WTC11 (cell line): ENCODE measurements at places on chromosomes 1 and 21. TPM values are rescaled to one million over a fixed set of nuclear protein-coding genes. Genes with fewer than 3 reads are reported as not detected.

The ZNF593OS gene
- not detected in 3 replicates for total RNA-seq

The MAP3K21 gene
- total RNA-seq, result 21.1 to 24.0 TPM (median 23.0 TPM) in 3 replicates

The RGS13 gene
- not detected in 3 replicates for total RNA-seq

The SLAMF6 gene
- total RNA-seq, result 0.18 TPM in 1 of 3 replicates, not detected in the others

The AVPR1B gene
- 0.30 to 0.68 TPM (median 0.46 TPM) in 3 replicates for total RNA-seq

The OR2AJ1 gene
- total RNA-seq, result not detected in 3 replicates

The AADACL4 gene
- total RNA-seq, result 0.11 TPM in 1 of 3 replicates, not detected in the others

The TNFSF4 gene
- total RNA-seq, result 0.48 to 0.81 TPM (median 0.78 TPM) in 3 replicates

The CLCA1 gene
- 0.07 to 0.14 TPM (median 0.11 TPM) in 3 replicates for total RNA-seq

The PDZK1 gene
- 0.57 to 0.77 TPM (median 0.57 TPM) in 3 replicates for total RNA-seq
